ENCODE measurements at places on chromosomes 3 and 15.

- no peak for DNase-seq
Observed at GRCh38 chr3:161920196-161920595, 423.6 kb downstream of the OTOL1 start.

GRCh38 chr15:57509965-57510364 is 81.7 kb upstream of the MYZAP start:
- DNase-seq, result no peak

DNA sequence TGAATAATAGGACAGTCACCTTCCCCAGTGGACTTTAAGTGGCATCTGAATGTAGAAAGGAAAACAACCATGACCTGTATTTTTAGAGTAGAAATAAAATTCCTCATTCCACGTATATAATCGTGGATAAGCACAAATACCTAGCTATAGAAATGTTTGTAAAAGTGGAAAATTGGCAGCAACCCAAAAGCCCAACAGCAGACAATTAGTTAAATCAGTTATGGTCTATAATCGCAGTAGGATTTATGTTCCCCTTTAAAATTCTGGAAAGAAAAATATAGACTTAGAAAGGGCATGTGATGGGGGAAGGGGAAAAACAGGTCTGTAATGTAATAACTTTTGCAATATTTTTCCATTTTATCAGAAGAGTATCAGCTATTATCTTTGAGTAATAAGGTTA is 241.9 kb upstream of the ST8SIA2 start:
- DNase-seq, result peak; percentile 16

DNA sequence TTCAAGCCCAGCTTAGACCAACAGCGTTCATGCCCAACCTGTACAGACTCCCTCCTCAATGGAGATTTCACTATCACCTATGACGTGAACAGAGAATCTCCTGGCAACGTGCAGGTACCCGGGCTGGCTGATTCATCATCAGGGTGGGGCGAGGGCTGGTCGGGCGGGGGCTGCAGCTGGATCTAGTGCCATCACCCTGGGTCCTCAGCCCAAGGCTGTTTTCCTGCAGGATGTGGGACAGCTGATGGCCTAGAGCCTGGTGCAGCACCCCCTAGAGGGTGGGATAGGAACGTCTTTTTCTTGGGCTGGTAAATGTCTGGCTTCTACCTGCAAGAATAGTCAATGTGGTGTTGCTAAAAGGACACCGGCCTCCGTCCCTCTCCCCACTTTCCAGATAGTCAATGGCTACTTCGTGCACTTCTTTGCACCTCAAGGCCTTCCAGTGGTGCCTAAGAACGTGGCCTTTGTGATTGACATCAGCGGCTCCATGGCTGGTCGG is 4.4 kb downstream of the ITIH3 start:
- no peak for DNase-seq

GRCh38 chr3:78621061-78621716 is 1146.6 kb downstream of the ROBO1 start:
- no peak for DNase-seq

DNA sequence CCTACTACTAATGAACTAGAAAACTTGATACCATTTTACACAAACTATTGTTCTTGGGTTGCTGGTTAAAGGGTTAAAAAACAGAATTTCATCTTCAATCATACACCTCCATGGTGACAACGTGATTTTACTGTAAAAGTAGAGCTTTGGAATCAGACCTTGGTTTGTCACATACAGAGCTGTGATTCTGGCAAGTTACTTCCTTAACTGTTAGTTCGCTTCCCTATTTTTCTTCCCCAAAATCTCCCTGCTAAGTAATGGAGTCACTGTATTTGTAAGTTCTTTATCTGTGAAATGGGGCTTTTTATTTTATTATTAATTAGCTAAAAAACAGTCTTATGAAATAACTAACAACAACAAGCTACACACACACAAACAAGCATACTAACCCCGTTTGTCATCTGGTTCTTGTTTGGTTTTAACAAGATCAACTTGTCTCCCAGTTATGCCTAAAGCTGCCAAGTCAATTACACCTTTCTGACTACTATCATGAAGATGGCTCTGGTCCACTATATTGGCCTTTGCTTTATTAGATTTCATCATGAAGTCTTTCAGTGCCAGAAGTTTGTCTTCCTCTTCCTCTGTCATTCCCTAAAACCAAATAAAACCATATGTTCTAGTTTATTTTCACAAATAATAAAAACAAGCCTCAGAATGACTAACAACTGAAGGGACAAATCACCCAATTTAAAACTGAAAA is 38.6 kb downstream of the PIK3R4 start:
- no peak for DNase-seq

DNA sequence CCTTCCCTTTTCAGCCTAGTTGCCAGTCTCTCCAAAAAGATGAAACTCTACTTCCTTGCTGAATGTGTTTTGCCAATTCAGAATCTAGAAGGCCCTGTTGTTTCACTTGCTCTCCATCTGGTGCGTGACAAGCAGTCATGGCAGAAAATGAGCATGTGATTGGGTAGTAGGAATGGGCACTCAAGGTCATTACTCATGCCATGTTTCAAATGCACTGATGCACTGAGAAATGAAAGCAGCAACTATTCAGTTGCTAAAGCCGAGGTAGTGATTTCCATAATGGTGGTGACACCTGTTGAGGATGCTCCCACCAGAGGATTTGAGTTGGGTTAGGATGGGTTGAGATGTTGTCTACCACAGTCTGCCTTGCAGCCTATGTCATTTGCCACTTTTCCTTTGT is 12.7 kb downstream of the ZBTB38 start:
- DNase-seq, result no peak

GRCh38 chr3:191316876-191317603 is 12.2 kb upstream of the CCDC50 start:
- DNase-seq, result no peak

GRCh38 chr3:126476166-126477060 is 722 bp upstream of the ZXDC start:
- peak; percentile 57 for DNase-seq

DNA sequence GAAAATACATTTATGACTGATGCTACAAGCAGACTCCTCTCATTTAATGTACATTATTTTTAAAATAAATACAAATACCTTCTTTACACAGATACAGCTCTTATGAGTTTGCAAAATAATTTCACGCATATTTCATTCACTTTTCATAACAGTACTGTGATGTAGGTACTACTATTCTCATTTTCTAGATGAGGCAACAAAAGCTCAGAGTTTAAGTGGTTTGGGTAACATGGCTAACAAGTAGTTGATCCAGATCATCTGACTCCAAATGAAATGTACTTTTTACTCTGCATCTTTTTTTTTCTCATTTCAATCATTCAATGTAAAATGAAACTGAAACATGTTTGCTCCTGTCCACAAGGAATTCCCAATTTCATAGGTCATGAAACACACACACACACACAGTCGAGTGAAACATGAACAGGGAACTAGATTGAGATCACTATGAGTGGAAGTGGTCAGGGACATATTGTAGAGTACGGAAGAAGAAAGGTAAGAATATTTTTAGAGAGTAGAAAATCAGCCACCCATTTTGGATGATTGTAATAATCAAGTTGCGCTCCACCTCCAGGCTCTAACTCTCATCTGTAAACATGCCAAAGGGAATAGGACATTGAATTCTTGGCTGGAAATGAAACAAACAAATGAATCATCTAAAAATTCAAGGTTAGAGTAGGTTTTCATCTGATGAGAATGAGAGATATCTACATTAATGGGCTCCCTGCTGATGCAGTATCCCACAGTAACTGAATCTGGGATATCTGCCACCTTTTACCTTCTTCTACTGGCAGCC is 92.4 kb downstream of the CLDN1 start:
- no peak for DNase-seq

GRCh38 chr3:35723480-35724097 is 84.3 kb downstream of the ARPP21 start:
- no peak for DNase-seq

GRCh38 chr3:173078525-173078924 is 62.5 kb downstream of the SPATA16 start:
- DNase-seq, result no peak

DNA sequence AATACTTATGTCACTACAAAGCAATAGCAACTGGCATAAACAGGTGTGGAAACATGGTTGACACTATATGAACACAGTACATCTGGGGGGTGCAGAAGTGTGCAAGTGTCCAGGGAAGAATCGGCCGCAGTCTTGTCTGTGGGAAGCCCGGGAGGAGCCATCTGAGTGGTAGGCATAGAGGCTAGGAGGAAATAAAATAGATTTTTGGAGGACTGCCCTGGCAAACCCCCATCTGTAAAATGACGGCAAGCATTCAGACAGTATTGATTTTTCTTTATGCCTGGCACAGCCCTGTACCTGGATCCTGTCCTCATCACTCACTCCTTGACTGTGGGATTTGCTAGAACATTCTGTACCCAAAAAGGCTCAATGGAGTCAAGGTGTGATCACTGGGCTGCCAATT is 31.3 kb downstream of the THSD4 start:
- DNase-seq, result no peak

DNA sequence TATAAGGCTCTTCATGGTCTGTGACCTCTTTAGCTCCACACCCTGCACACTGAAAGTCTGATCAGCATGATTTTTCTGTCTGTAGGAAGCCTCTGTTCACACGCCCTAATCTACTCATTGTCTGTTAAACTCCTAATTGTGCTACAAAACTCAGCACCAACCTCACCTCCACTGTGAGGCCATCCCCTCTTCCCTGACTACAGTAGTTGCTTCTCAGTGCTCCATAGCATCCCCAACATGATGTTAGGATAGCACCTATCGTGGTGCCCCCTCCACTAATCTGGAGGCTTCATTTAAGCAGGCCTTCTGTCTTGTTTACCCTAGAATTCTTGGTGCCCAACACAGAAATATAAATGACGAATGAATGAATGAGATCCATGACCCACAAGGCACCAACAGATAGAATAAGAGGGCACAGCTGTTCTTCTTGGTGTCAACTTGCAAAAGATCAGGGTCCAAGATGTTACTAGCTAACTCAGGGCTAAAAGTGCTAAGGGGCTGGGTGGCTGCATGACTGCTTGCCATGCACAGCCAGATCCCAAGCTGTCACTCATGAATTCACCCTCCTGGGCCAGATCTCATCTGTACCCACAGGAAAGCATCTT is 55.2 kb upstream of the HEG1 start:
- no peak for DNase-seq

DNA sequence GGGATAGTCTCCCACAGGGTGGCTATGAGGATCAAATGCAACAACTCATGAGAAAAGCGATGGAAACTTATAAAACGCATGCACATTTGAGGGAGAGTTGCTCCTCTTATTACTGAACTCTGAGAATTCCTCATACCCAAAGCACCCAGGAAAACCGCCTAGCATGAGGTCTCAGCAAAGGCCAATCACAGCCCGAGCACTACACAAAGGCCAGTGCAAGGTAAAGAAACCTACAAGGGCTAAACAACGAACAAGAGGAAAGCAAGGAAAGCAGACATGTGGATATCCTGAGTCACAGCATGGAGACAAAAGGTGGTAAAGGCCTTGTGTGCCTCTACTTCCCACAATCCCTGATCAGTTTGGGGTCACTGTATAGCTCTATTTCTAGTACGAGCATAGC is 7.1 kb downstream of the RAB43 start:
- no peak for DNase-seq

GRCh38 chr15:25846377-25846776 is 16.8 kb downstream of the ATP10A start:
- no peak for DNase-seq

DNA sequence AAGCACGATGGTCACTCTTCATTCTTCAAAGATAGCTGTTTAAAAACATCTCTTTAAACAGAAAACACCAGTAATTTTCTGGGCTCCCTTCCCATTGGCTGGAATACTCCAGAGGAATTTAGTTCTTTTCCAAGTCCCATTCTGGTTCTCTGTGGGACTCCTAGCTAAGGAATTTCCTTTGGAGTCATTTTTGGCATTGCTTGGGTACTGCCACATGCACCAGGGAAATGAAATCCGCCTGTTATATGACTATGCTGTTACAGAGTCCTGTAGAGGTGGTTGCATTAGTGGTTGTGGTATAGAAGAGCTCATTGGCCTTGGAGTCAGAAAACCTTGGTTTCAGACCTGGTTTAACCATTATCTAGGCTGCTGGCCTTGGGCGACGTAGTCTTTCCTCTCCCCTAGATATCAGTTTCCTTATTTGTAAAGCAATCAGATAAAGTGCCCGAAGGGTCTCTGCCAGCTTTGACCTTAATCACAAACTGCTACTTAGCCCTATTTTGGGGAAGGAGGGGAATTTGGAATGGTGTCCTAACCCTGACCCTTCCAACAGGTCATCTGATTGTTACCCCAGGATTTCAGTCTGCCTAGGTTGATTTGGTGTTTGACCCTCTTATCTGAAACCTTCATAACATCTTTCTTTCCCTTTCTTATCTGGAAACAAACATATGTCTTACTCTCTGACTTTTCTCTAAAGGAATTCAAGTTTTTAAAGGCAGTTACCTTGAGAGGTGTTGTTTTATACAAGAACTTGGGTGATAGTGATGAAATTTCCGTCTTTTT is 13.4 kb downstream of the RTP1 start:
- no peak for DNase-seq

DNA sequence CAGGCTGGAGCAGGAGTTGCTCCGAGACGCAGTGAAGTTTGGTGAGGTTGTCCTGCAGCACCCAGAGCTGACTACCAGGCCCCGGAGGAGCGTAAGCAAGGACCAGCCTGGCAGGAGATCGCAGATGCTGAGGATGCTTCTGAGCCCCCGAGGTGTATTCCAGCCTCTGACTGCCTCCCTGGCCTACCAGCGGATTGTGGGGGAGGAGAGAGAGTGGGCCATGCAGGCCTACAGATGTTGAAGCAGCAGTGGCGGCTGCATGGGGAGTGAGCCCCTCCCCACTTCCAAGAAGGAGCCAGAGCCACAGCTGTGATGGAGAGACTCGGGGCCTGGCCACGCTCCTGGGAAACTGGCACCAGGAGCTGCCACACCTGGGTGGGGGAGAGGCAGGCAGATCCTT is 302.5 kb upstream of the PROK2 start:
- no peak for DNase-seq

DNA sequence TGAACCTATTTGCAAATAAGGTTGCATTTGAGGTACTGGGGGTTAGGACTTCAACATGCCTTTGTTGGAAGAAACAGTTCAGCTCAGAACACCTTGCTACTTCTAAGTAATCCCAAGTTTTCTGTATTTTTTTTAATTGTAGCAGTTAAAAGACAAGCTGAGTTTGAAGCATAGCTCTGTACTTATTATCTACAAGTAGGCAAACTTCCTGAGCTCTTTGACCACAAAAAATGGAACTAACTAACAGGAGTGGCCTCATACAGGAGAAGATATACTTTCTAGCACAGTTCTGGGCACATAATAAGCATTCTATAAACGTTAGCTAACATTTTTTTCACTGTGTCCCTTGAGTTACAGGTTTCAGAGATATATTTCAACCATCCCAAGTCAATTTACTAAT is 159.2 kb downstream of the CHST2 start:
- no peak for DNase-seq

- no peak for DNase-seq
Observed at GRCh38 chr3:114831861-114832260, 315.2 kb downstream of the ZBTB20 start.

Measured in NCI-H2081 (cell line).